NCI-H1105 treated with DMSO at 0.1 percent for 48 hours (cell line): ENCODE measurements at places on chromosomes 3 and 15.
A peak's percentile ranks its signal among the peaks of the same experiment; 100 is the strongest.

GRCh38 chr3:196736670-196737374 is 2.8 kb upstream of the PAK2 start:
- DNase-seq: no peak

- no peak for DNase-seq
Measured at GRCh38 chr3:43036621-43037423, 57.7 kb downstream of the GASK1A start.

DNA sequence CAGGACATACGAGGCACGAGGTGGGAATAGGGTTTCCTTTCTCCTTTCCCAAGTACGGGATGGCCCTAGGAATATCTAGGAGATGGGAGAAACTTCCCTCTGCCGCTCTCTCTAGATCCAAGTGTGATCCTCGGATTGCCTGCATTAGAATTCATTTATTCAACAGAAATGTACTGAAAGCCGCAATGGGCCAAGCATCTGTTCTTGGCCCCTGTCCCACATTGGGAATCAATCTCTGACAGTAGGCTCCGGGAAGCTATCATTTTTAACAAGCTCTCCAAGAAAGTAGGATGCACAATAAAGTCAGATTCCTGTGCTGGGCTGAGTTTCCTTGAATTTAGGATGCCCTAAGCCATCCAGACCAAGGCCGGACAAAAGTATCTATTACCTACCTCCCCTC is 37.2 kb upstream of the CA12 start:
- no peak for DNase-seq

DNA sequence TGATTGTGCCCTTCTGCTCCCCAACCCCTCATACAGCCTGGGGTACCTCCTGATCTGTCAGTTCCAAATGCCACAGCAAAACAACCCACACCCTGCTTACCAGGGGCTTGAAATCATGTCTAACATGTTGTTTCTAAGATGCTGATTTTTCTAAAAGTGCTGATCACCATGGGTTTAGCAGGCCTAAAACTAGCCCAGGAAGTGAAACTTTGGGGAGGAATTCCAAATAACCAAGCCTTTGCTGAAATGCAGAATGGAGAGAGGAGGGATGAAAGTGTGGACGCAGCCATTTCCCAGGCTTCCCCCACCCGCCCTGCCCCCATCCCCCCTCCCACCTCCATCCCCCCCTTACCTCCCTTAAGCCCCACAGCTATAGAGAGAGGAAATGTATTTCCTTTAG is 2.0 kb upstream of the HRH1 start:
- no peak for DNase-seq

- DNase-seq: no peak
Measured at GRCh38 chr3:73563896-73564582, 60.7 kb downstream of the PDZRN3 start.

DNA sequence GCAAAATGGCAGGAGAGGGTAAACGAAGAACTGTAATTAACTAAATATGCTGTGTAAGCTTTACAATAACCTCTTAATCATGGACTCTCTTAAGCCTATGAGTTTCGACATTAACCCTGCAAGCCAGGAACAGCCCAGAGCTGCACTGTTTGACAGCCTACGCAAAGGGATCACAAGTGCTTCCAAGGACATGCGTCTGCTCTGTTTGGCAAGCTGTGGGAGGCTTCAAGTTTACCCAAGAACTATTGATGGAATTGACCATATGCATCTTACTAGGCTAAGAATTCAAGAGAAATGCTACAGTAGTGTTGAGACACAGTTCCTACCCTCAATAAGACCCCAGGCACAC is 66.0 kb downstream of the PDZRN3 start:
- DNase-seq: peak; percentile 51

- DNase-seq: no peak
Measured at GRCh38 chr3:182861348-182861747, 68.0 kb downstream of the ATP11B start.

- no peak for DNase-seq
Measured at GRCh38 chr3:64422192-64422591, 196.9 kb upstream of the PRICKLE2 start.

- no peak for DNase-seq
Measured at GRCh38 chr15:69132977-69133861, 27.2 kb upstream of the GLCE start.

- DNase-seq: no peak
Measured at GRCh38 chr3:108415661-108416060, 94.7 kb downstream of the MYH15 start.

- DNase-seq: peak; percentile 7
Measured at GRCh38 chr3:61381745-61382392, 130.6 kb upstream of the FHIT start.

DNA sequence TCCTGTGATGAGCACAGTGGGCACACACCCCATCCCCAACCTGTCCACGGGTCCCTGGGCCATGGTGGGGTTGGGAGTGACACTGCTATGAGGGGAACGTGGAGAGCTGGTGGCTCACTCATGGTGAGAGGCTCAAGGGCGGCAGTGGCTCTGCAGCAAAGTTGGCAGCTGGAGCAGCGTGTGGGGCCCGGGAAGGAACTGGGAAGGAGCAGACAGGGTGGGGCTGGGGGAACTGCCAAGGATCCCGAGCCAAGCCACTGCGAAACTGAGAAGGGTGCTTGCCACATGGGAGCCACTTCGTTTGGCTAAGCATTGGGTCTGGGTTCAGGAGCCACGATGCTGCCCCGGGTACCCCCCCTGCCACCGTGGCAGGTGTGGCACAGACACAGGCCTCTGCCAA is 80.1 kb downstream of the SNRK start:
- no peak for DNase-seq

DNA sequence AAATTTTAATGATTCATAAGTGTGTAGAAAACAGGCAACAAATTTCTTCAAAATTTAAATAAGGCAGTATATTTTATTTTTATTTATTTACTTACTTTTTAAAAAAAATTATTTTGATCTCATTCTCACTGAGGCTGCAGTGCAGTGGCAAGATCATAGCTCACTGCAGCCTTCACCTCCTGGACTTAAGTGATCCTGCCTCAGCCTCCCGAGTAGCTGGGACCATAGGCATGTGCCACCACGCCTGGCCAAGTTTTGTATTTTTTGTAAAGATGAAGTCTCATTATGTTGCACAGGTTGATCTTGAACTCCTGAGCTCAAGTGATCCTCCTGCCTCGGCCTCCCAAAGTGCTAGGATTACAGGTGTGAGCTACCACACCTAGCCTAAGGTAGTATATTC is 61.2 kb upstream of the XRN1 start:
- DNase-seq: no peak

- DNase-seq: no peak
Measured at GRCh38 chr3:5758699-5759098, 571.2 kb downstream of the EDEM1 start.

- no peak for DNase-seq
Measured at GRCh38 chr3:58899159-58899952, 150.5 kb downstream of the CFAP20DC start.

- no peak for DNase-seq
Measured at GRCh38 chr3:140189976-140190375, 255.0 kb downstream of the CLSTN2 start.

DNA sequence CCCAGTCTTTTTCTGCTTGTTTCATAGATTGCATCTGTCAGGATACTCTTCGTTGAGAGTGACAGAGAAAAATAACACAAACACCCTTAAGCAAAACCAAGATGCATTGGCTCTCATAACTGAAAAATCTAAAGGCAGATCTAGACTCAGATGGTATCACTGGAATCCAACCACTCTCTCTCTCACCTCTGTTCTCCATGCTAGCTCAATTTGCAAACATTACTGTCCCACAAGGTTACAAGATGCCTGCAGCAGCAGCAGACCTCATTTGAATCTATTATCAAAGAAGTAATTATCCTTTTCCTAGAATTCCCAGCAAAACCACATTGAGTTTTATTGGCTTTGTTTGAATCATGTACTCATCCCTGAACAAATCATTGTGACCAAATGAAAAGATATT is 19.1 kb upstream of the PCOLCE2 start:
- no peak for DNase-seq

GRCh38 chr15:42736793-42737528 is at the start of gene CDAN1:
Gene CDAN1, minus strand, starts transcription at chr15:42737128. Its CDS starts 26 bp downstream, at chr15:42737102.
- DNase-seq: peak; percentile 65

DNA sequence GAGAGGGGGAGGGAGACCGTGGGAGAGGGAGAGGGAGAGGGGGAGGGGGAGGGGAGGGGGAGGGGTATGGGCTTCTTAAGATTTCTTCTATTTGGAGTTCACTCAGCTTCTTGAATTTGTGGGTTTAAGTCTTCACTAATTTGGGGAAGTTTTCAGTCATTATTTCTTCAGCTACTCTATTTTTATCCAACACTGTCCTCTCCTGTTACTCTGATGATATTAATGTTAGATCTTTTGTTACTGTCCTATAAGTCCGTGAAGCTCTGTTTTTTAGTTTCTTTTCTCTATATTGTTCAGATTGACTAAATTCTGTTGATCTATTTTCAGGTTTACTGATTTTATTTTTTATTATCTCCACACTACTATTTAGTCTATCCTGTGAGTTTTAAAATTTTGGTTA is 351.5 kb upstream of the TPM1 start:
- no peak for DNase-seq
